ENCODE measurements at places on chromosomes 7 and 10.
A peak's percentile ranks its signal among the peaks of the same experiment; 100 is the strongest.

DNA sequence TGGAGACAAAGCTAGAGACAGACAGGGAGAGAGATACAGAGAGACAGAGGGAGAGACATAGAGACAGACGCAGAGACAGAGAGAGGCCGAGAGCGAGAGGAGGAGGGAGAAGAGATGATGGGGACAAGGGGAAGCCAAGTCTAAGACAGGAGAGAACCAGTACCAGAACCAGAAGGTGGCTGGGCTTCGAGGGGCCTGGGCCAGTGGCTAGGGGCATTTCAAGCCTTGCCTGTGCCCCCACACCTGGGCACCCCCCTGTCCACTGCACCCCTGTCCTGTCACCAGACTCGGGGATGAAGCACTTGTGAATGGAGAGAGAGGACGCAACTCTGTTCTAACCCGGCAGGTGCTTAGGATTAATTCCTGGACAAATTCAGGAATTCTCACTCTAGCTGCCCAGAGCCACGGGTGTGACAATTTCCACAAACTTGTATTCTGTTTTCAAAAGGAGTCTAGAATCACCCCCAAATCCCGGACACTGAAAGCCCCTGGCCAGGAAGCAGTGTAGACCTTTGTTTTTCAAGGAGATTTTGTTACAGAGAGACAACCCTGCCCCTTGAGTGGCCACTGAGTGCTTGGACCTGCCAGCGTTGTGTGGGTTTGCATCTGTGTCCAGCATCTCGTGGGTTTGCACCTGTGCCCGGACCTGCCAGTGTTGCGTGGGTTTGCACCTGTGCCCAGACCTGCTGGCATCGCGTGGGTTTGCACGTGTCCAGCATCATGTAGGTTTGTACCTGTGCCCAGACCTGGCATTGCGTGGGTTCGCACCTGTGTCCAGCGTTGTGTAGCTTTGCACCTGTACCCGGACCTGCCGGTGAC is 157.3 kb downstream of the WDR37 start:
- no peak for DNase-seq

- no peak for DNase-seq
Observed at GRCh38 chr10:114207349-114207748, 28.2 kb downstream of the TDRD1 start.

DNA sequence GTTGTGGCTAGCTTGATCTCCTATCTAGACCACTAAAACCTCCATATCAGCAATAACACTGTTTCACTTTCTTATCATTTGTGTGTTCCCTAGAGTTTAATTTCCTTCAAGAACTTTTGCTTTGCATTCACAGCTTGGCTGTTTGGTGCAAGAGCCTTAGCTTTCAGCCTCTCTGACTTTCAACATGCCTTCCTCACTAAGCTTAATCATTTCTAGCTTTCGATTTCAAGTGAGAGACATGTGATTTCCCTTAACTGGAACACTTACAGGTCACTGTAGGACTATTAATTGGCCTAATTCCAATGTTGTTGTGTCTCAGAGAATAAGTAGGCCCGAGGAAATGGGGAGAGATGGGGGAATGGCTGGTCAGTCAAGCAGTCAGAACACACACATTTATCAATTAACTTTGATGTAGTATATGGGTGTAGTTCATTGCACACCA is 10.6 kb upstream of the BPGM start:
- DNase-seq, result peak; percentile 53

DNA sequence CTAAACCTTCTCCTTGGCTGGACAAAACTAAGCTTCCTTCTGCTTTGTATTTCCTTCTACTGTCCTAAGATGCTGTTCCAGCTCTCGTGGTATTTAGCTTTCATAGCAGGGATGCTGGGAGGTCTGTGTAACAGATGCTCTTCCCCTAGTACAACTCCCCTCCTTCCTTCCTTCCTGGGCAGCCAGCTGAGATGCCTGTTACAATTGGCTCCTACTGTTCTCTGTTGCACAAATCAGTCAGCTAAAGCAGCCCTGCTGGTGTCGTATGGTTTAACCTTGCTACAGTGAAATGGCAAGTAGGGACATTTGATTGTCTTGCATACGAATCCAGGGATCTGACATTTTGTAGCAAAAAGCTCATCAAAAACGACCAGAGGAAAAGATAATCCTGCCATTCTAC is 143.8 kb downstream of the ARHGAP21 start:
- DNase-seq, result no peak

- DNase-seq, result no peak
Observed at GRCh38 chr10:78464118-78464855, 430.6 kb downstream of the RPS24 start.

DNA sequence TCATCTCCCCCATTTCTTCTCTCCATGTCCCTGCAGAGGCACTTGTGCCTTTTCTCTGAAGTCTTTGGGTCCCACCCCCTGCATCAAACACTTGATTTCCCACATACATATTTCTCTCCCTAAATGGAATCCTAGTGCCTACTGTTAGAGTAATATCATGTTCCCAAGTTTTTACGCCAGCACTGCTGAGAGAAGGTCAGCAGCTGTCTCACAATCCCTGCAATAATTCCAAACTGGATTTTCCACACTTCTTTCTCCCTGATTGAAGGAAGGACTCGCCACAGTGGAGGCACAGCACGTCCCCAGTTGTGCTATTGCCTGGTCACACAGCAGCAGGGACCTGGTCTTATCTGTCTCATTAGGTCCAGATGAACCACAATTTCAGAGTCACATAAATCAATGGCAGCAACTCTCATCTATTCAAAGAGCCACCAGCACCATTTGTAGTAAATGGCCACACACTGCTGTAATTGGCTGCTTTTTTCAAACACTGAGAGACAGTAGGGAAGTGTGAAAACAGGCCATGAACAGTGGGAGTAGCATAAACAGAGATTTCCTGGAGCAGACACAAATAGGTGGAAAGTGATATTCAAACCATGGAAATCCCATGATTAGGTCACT is 605.5 kb downstream of the XPNPEP1 start:
- DNase-seq, result no peak

DNA sequence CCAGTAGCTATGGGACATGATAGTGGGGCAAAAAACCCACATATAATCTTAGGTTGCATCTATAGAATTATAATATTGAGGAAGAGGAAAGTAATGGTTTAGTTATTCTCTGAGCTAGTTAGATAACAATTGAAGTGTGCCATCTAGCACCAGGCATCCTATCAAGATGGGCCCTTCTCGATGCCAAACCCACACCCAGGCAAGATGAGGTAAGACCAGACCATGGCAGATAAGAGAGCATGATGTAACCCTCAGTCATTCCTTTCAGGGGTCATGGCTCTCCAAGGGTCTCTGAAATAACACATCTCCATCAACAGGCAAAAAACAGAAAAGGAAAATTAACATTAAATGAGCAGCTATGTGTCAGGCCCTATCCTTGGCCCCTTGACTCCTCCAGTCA is 128.7 kb downstream of the SH3PXD2A start:
- DNase-seq, result peak; percentile 54

GRCh38 chr7:36289833-36290661 is 99.6 kb upstream of the ANLN start:
- DNase-seq, result no peak

GRCh38 chr10:15241306-15241705 is 72.8 kb upstream of the NMT2 start:
- no peak for DNase-seq

DNA sequence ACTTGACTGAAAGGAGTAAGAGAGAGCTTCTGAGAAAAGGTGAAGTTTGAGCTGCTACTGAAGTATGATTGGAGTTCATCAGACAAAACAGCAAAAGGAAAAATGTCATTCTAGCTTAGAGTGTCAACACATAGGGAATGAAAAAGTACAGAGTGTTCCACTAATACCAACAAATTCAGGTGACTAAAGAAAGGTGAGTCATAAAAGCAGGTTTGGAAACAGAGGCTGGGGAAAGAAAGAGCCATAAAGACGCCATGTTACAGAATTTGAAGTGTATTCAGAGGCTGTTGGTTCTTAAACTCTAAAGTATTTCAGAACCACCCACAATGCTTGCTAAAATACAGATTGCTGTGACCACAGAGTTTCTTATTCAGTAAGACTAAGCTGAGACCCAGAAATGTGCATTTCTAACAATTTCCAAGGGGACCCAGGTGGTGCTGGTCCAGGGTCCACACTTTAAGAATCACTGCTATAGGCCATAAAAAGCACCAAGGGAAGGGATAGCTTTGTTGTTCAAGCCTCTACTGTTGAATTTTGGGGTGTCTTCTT is 143.1 kb downstream of the ELAPOR2 start:
- DNase-seq, result no peak

DNA sequence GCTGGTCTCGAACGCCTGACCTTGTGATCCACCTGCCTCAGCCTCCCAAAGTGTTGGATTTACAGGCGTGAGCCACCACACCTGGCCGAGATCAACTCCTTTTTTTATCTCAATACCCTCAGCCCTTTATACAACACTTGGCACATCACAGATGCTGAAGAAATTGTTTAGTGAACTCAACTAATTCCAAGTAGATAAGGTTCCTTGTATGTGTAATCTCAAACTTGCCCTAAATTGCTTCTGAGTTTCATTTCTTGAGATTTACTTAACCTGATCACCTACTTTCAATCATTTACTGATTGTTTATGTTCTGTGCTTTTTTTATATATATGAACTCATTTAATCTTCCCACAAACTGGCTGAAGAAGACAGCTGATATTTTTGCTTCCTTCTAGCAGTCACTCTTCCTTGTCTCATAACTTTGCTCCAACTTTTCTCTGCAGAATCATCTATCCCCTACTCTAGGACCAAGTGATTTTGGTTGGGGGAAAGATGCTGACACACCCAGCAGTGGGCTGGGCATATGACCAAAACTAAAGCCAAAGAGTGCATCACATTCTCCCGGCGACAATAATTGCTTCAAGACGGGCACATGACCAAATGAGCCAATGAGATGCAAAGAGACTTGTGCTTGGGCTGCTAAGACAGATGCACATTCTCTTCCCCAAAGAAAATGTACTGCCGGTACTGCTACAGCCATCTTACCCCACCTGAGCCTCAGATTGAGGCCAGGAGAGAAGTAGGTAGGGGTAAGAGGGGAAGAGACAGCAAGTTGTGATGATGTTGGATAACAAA is 40.3 kb upstream of the ARID5B start:
- no peak for DNase-seq

DNA sequence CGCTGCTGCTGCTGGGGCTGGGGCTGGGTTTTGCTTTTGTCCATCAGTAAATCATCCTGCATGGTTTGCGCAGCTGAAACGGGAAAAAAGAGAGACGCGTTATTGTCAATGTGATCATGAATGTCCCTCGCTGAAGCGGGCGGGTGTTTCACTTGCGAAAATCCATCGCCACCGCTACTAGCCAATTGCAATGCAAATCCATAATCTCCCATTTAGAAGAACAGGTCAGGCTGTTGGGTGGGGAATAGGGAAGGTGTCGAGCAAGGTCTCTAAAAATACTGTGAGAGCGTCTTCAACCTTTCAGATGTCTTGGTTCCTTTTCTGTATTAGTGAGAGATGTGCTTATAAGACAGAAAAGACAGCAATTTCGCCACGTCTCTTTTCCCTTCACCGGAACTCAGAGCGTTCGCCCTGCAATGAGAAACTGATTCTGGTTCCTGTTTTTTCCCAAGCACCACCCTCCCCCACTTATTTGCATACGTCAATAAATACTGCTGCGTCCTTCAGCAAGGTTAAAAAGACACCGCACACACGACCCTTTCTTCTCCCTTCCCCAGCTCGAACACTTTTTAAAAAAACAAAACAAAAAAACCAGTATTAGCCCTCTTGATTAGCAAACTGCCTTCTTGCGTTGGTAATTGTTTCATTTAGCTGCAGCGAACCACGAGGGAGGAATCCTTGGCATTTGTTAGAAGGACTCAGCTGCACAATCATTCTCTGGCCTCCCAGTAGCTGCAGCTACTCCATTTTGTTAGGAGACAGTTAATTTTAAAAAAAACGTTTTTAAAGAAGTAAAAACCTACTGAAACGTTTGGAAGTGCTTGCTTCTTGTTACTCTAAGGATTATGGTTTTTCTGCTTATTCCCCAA is 50.4 kb downstream of the CPEB3 start:
- DNase-seq, result peak; percentile 86

DNA sequence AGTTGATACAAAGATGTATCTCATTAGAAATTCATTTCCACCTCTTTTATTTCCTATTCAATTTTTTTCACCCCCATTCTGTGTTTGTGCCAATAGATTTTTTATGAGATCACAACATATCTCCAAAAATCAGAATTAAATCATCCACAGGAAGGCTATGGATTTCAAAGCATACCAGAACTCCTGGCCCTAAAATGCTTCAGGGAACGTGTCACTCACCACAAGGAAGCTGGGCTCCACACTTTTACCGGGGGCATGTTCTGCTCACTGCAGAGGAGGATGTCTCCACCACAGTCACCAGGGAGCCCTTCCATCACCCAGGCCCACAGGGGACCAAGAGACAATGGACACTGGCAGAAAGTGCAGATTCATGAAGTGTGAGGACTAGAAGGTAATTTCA is 456.8 kb downstream of the KCNMA1 start:
- no peak for DNase-seq

GRCh38 chr10:91713461-91714072 is 80.7 kb upstream of the PPP1R3C start:
- no peak for DNase-seq

GRCh38 chr10:125494651-125495239 is 188.2 kb downstream of the TEX36 start:
- DNase-seq, result no peak

GRCh38 chr7:134703782-134704181 is 57.1 kb downstream of the BPGM start:
- DNase-seq, result no peak

- peak; percentile 75 for DNase-seq
Observed at GRCh38 chr7:12719141-12719919, 31.9 kb downstream of the ARL4A start.

DNA sequence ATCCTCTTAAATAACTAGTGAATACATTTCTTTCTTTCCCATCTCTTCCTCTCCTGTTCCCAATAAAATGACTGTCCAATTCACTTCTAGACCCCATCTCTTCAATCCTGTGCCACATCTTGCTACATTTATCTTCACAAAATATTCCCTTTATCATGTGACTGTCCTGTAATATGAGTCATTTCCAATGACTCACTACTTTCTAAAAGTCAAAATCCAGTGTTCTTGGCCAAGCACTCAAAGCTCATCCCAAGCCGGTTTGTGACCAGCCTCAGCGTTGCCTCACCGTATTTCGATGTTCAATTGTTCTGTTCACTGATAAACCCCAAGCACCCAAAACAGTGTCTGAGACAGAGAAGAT is 104.7 kb downstream of the PARD3 start:
- DNase-seq, result no peak

- no peak for DNase-seq
Observed at GRCh38 chr10:80589726-80590373, 52.1 kb downstream of the SH2D4B start.

- DNase-seq, result peak; percentile 74
Observed at GRCh38 chr7:2632733-2633537, 1.1 kb downstream of the TTYH3 start.
